ENCODE measurements at places on chromosomes 7 and 10. TPM values are rescaled to one million over a fixed set of nuclear protein-coding genes. Genes with fewer than 3 reads are reported as not detected.
A peak's percentile ranks its signal among the peaks of the same experiment; 100 is the strongest.

- H3K27ac ChIP-seq: no peak overlapping the region
- no peaks in the 10 kb centered on the region for H3K36me3 ChIP-seq
- H3K4me3 ChIP-seq: no peak overlapping the region
- H3K27me3 ChIP-seq: peaks cover 1% of the 10 kb centered on the region
- no peak for DNase-seq
These were observed 127.2 kb downstream of the SRI start for GRCh38 chr7:88092676-88092999.

- no peak overlapping the region for H3K4me3 ChIP-seq
- peaks cover 4% of the 10 kb centered on the region for H3K4me1 ChIP-seq
- peaks cover 10% of the 10 kb centered on the region for H3K36me3 ChIP-seq
- no peak for DNase-seq
- H3K27me3 ChIP-seq: no peaks in the 10 kb centered on the region
- H3K27ac ChIP-seq: no peak overlapping the region
These were observed 29.1 kb downstream of the GALNT11 start for GRCh38 chr7:152054367-152055230.

DNA sequence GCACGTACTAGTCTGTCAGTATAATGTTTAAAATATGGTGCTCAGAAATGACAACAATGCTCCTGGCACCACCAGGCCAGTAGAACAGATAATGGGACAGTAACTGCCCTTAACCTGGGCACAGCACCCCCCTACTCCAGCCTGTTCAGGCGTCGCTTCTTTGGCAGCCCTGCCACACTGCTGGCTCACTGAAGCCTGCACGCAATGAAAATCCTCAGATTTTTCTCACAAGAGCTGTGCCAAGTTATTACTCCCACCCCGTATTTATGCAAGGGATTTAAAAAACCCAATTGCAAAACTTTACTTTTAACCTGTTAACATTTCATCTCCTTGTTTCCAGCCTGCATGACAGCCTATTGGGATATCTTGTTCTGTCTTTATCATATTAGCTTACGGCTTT lies 56.6 kb upstream of the LAMB1 start:
- H3K36me3 ChIP-seq: no peaks in the 10 kb centered on the region
- peaks cover 4% of the 10 kb centered on the region for H3K4me1 ChIP-seq
- no peak overlapping the region for H3K27ac ChIP-seq
- no peak for DNase-seq

GRCh38 chr10:22427101-22427500 lies 81.8 kb downstream of the SPAG6 start:
- H3K36me3 ChIP-seq: no peaks in the 10 kb centered on the region
- H3K4me1 ChIP-seq: peaks cover 2% of the 10 kb centered on the region
- peaks cover 14% of the 10 kb centered on the region for H3K27me3 ChIP-seq
- no peak overlapping the region for H3K27ac ChIP-seq
- peak; percentile 21 for DNase-seq

The CALHM3 gene
- not detected for total RNA-seq

- H3K4me1 ChIP-seq: no peaks in the 10 kb centered on the region
- no peak overlapping the region for H3K4me3 ChIP-seq
- H3K27ac ChIP-seq: no peak overlapping the region
- no peak for DNase-seq
- peaks cover 3% of the 10 kb centered on the region for H3K27me3 ChIP-seq
- no peaks in the 10 kb centered on the region for H3K36me3 ChIP-seq
These were observed 107.0 kb upstream of the PARD3 start for GRCh38 chr10:34922138-34922537.

The C10orf95 gene
- total RNA-seq: 0.19 TPM

The PLCE1 gene
- total RNA-seq: not detected

GRCh38 chr10:24821986-24822385 lies 98.3 kb upstream of the ARHGAP21 start:
- H3K36me3 ChIP-seq: no peaks in the 10 kb centered on the region
- DNase-seq: peak; percentile 17
- no peaks in the 10 kb centered on the region for H3K27me3 ChIP-seq
- no peak overlapping the region for H3K4me3 ChIP-seq
- H3K4me1 ChIP-seq: peaks cover 36% of the 10 kb centered on the region

DNA sequence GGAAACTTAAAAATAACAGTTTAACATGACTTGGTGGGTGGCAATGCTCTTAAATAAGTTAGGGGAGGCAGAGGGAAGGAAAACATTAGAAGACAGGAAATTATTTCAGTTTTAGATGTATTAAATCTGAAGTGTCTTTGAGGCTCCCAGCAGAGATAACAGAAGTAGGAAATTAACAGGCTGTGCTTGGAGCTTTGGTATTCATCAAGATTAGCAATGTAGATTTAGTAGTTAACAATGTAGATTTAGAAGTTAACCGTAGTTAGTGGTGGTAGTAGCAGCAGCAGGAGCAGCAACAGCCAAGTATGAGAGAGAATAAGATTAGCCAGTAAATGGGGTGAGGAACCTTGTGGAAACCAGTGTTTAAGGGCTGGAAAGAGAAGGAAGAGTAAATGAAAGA lies 48.7 kb upstream of the UBN2 start:
- H3K27me3 ChIP-seq: no peaks in the 10 kb centered on the region
- no peak for DNase-seq
- H3K4me1 ChIP-seq: no peaks in the 10 kb centered on the region
- no peak overlapping the region for H3K4me3 ChIP-seq
- no peak overlapping the region for H3K27ac ChIP-seq

- H3K27me3 ChIP-seq: no peaks in the 10 kb centered on the region
- H3K27ac ChIP-seq: peak overlapping the region; percentile 93
- peak overlapping the region; percentile 92 for H3K4me3 ChIP-seq
- no peak for DNase-seq
These were observed 1.8 kb downstream of the WDR37 start for GRCh38 chr10:1058017-1058416.

- DNase-seq: no peak
- no peak overlapping the region for H3K27ac ChIP-seq
- peaks cover 19% of the 10 kb centered on the region for H3K4me1 ChIP-seq
- no peaks in the 10 kb centered on the region for H3K27me3 ChIP-seq
- H3K4me3 ChIP-seq: no peak overlapping the region
These were observed 350.7 kb downstream of the ELMO1 start for GRCh38 chr7:37097983-37098382.

DNA sequence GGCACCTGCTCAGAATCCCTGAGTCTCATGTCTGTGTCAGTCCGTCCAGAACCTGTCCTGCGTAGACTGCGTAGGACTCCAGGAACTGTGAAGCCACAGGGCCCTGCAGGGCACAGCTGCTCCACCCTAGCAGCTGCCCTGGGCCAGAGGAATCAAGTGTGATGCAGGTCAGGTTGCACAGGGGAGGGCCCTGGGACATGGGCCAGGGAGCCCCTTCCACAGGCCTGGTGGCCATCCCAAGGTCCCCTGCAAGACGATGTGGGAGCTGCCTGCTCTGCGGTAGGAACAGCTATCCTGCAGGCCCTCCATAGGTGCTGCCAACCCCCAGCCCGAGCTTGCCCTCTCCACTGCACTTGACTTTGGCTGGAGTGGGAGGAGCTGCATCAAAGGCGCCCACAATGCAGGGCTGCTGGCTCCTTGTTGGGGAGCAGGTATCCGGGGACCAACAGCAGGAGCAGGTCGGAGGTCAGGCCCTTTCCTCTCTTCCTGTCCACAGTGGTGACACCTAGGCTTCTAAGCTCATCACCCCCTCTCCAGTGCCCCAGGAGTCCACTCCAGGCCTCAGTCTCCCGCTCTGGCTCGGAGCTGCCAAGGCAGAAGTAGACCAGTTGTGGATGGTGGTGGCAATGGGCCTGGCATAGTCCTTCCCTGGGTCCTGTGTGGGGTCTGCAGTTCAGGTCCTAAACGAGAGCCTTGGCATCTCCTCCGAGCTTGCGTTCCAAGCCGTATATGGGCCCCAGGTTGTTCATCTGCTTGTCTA lies 149.1 kb downstream of the MAPK8 start:
- H3K4me1 ChIP-seq: no peaks in the 10 kb centered on the region
- DNase-seq: peak; percentile 6
- no peaks in the 10 kb centered on the region for H3K27me3 ChIP-seq

- DNase-seq: no peak
- no peaks in the 10 kb centered on the region for H3K36me3 ChIP-seq
- H3K4me1 ChIP-seq: no peaks in the 10 kb centered on the region
- H3K4me3 ChIP-seq: no peak overlapping the region
- H3K27ac ChIP-seq: no peak overlapping the region
- peaks cover 4% of the 10 kb centered on the region for H3K27me3 ChIP-seq
These were observed 45.1 kb upstream of the PPP2R2D start for GRCh38 chr10:131855461-131856401.

DNA sequence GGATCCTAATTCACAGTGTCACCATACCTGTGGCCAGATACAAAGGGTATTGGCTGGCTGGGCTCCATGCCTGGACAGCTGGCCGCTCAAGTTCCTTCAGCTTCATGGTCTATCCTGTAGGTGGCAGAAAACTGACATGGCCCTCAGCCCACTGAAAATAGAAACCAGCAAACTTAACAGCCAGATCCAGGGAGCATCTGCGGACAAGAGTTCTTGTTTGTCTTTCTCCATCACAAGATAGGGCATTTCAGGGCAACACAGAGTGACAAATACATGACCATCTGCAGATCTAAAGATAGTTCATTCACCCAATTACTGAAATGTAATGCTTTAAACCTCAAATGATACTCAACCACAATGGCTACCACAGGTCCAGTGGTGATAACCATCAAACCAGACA lies 2.8 kb downstream of the SEC31B start:
- H3K4me3 ChIP-seq: no peak overlapping the region
- H3K27ac ChIP-seq: no peak overlapping the region
- peaks cover 28% of the 10 kb centered on the region for H3K36me3 ChIP-seq
- H3K27me3 ChIP-seq: no peaks in the 10 kb centered on the region
- peaks cover 21% of the 10 kb centered on the region for H3K4me1 ChIP-seq

The TAS2R40 gene
- total RNA-seq: not detected

The CRHR2 gene
- not detected for total RNA-seq

GRCh38 chr7:513521-514166 lies 6.0 kb downstream of the PDGFA start:
- DNase-seq: peak; percentile 46
- peak overlapping the region; percentile 39 for H3K27ac ChIP-seq
- no peaks in the 10 kb centered on the region for H3K36me3 ChIP-seq
- peaks cover 18% of the 10 kb centered on the region for H3K4me1 ChIP-seq

GRCh38 chr10:19876570-19876969 lies 60.3 kb downstream of the PLXDC2 start:
- no peaks in the 10 kb centered on the region for H3K36me3 ChIP-seq
- no peak for DNase-seq
- no peaks in the 10 kb centered on the region for H3K4me1 ChIP-seq
- no peak overlapping the region for H3K27ac ChIP-seq
- H3K4me3 ChIP-seq: no peak overlapping the region

- no peak overlapping the region for H3K27ac ChIP-seq
- no peak for DNase-seq
- no peaks in the 10 kb centered on the region for H3K36me3 ChIP-seq
These were observed 1652.7 kb upstream of the LRRTM3 start for GRCh38 chr10:65273115-65273514.

DNA sequence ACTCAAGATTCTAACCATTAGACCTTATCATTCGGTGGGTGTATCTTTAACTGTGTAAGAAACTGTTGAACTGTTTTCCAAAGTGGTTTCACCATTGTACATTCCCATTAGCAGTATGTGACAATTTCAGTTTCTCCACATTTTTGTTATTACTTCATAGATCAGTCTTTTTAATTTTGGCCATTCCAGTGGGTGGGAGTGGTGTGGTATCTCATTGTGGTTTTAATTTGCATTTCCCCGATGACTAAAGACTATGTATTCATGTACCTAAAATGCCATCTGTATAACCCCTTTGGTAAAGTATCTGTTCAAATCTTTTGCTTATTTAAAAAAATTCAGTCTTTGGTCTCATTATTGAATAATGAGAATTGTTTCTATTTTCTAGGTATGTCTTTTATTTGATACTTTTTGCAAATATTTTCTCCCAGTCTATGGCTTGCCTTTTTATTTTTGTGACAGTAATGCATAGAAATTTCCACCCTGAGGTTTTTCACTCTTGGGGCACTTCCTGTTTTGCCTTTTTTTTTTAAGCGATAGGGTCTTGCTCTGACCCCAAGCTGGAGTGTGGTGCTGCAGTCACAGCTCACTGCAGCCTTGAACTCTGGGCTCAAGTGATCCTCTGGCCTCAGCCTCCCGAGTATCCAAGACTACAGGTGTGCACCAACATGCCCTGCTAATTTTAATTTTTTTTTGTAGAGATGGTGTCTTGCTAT lies 141.1 kb upstream of the ITGB1 start:
- peak overlapping the region; percentile 6 for H3K4me3 ChIP-seq
- H3K4me1 ChIP-seq: peaks cover 70% of the 10 kb centered on the region
- no peaks in the 10 kb centered on the region for H3K27me3 ChIP-seq
- peaks cover 24% of the 10 kb centered on the region for H3K36me3 ChIP-seq

- no peaks in the 10 kb centered on the region for H3K27me3 ChIP-seq
- H3K27ac ChIP-seq: no peak overlapping the region
- DNase-seq: no peak
- H3K36me3 ChIP-seq: no peaks in the 10 kb centered on the region
- H3K4me3 ChIP-seq: no peak overlapping the region
These were observed 47.6 kb downstream of the TSPAN15 start for GRCh38 chr10:69498711-69499471.

Data from activated CD4-positive, alpha-beta memory T cell treated with anti-CD3 and anti-CD28 coated beads for 36 hours (primary cell).